ENCODE measurements at places on chromosomes 16 and 17. TPM values are rescaled to one million over a fixed set of nuclear protein-coding genes. Genes with fewer than 3 reads are reported as not detected.

DNA sequence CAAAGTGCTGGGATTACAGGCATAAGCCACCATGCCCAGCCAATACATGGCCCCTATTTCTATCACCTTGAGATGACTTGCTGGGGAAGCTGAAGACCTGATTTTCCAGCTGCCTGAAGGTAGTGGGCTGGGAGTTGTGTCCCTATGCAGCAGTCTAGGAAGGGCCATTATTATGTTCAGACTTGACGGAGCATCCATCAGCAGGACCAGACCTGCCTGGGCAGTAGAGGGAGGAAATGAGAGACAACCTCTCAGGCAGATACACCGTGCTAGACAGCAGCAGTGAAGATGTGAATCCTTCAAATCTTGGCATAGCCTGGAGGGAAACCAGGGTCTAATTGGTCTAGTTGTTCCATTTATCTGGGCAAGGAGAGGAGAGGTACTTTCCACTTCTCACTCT, 35.6 kb upstream of the PHOSPHO1 start:
- no peak for DNase-seq

GRCh38 chr17:69066482-69066881, 5.8 kb upstream of the ABCA9 start:
- no peak for DNase-seq

DNA sequence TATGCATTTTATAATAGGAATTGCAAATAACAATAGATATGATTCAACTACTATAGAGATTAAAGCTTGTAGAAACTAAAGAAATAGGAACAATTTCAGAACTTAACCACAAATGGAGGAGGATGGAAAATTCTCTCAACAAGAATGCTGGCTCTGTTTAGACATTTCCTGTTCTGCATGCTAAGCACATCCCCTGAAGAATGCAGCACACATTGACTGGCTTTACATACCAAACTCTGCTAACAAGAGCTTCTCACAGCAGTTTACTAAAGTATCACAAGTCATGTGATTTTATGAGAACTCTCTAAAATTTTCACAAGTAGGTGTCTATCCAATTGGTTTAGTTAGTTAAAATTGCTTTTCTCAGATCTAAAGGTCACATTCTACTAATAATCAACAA, 85.2 kb downstream of the SPAG9 start:
- DNase-seq = no peak

The MAPT gene
- total RNA-seq = 4.5 TPM

DNA sequence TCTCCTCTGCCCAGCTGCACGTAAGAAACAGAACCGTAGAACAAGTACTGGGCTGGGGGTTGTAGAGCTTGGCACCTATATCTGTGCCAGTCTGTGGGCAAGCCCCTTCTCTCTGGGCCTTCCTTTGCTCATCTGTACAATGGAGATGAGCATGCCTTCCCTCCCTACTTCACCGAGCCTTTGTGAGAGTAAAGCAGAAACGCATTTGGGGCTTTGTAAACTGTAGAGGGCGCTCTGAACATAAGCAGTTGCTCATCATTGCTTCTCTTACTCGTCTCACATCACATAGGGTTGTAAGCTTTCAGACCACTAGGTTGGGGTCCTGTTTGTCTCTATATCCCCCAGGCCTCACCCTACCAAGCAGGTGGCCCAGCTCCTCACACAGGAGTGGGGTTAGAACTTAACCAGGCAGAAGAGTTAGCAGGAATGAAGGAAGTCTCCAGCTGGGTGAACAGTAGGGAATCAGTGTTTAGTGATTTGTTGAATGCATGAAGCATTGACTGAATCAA, 15.1 kb downstream of the SAMD14 start:
- DNase-seq = no peak

DNA sequence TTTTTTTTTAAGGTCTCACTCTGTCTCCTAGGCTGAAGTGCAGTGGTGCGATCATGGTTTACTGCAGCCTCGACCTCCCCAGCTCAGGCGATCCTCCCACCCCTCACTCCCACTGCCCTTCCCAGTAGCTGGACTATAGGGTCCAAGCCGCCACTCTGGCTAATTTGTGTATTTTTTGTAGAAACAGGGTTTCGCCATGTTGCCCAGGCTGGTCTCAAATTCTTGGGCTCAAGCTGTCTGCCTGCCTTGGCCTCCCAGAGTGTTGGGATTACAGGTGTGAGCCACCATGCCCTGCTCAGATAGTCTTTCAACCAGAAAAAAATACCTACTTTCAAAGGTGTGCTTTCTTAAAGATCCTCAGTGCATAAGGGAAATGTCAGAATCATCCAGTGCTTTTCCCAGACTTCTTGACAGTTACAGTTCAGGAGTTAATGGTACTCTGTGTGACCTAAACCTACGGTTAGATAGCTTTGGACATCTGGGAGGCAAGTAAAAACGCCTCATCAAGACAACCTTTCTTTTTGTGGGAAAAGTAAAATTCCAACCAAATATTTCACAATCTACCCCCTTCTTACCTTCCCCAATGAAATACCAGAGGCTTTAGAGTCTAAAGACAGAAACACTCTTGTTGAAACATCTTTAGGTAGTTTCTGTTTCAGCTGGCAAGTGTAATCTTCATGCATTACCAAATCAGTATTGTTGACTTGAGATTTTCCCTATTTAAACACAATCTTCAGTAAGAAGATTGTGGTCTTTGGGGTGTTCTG, 6.8 kb downstream of the RSPRY1 start:
- no peak for DNase-seq

The GP1BA gene
- total RNA-seq = not detected

The ANKRD40CL gene
- total RNA-seq = not detected

DNA sequence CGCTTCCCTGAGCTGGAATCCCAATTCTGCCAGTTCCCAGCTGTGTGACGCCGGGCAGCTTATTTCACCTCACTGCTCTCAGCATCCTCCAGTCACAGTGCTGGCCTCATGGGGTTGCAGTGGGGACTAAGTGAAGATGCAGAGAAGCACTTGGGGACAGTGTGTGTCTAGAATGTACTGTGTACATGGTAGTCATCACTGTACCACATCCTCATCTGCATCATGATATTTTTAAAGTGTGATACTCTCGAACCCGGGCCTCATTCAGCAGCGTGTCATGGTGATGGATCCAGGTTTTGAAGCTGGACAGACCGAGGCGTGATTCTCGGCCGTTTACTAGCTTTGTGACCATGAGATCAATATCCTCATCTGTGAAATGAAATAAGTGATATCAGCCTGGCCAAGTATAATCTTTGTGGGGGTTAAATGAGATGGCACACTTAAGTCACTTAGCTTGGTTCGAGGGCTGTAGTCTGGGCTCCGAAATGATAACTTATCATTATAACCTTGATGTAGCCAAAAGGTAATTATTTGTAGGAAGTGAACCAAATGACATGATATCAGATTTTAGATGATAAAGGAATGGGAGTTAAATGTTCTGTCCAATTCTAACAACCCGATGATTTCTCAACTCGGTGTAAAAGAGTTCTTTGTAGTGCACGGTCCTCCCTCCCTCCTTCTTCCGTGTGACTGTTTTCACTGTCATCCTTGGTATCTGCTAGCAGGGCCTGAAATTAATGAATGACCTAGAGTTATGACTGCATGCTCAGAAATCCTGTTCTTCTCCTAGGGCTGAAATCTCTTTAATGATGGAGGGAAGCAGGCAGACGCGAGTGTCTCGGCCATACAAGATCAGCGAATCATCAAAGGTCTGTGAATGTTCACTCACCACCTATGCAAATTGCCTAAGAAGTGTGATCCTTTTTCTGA, 2.0 kb downstream of the KLHL36 start:
- DNase-seq = no peak

DNA sequence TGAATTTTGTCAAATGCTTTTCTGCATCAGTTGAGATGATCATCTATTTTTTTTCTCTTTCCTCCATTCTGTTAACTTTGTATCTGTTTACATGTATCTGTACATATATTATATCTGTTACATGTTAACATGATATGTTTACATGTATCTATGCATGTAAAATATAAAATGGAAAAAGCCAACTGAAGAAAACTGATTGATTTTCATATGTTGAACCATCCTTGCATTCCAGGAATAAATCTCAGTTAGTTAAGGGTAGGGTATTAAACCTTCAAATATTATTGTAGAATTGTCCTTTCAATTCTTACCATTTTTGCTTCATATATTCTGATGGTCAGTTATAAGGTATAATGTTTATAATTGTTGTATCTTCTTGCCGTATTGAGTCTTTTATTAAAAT, 336.1 kb downstream of the ZFHX3 start:
- DNase-seq = no peak

GRCh38 chr16:74691093-74691855, 9.4 kb downstream of the MLKL start:
- no peak for DNase-seq

The P2RX1 gene
- total RNA-seq = not detected

The MYL4 gene
- 2.4 TPM for total RNA-seq

- DNase-seq = no peak
Observed at GRCh38 chr17:17107891-17108431, 65.7 kb downstream of the MPRIP start.

The OR1D2 gene
- total RNA-seq = not detected

The CLEC18C gene
- not detected for total RNA-seq

GRCh38 chr16:1300664-1301476, 8.6 kb upstream of the UBE2I start:
- no peak for DNase-seq

GRCh38 chr17:48671697-48672171, 45.6 kb upstream of the HOXB9 start:
- peak; percentile 74 for DNase-seq

DNA sequence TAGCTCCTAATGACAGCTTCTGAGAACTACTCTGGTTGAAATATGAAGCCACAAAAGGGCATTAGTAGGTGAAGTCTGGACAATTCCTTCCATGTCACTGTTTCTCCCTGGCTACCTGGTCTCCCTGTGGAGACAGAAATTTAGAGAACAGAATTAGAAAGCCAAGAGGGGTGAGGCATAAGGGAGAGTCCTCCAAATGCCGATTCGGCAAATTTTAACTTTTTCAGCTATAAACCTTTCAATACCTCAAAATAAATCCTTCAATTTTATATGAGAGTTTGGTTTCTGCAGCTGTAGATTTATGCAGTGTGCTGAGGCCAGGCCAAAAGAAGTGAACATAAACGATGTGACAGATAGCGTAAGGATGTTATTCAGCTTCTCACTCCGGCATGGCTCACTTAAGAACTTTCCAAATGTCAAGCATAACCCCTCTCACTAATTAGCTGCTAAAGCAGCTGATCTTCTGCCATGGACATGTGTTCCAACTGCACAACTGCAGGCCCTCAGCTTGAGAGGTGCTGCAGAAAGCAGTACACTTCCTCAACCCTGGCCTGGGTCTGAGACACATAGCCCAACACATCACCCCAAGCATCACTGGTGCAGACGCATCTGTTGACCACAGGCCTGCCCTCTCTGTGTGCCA, 247.9 kb upstream of the SOX9 start:
- no peak for DNase-seq

DNA sequence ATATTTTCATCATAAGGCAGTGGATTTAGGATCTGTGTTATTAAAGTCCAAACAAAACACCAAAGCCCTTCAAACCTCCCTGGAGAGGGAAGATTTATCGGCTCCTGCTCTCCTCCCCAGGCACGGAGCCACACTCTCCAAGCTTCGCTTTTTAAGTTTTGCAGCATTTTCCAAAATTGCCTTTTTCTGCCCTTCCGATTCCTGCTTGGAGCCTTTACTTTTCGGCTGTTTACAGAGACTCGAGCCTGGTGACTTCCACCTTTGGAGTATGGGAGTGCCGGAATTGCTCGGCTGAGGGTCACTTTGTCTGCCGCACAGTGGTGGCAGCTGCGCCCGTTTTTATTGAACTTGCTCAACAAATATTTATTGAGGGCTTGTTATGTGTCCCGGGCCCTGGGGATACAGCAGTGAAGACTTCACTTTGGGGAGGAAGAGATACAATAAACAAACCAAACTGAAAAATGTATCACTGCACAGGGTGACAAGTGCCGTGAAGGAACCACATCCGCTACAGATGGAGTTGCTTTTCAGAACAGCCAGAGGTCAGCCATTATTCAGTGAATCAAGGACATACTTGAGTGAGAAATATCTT, 185.5 kb downstream of the NTN1 start:
- DNase-seq = no peak

The IL34 gene
- total RNA-seq = not detected

- DNase-seq = no peak
Observed at GRCh38 chr16:57618296-57619132, 9.9 kb upstream of the ADGRG1 start.

The CLEC18A gene
- 5.4 TPM for total RNA-seq

GRCh38 chr16:67184995-67185650, 1.4 kb upstream of the MATCAP1 start:
- peak; percentile 94 for DNase-seq
